ENCODE measurements at places on chromosomes 4 and X.
A peak's percentile ranks its signal among the peaks of the same experiment; 100 is the strongest.

- DNase-seq, result no peak
Observed at GRCh38 chr4:156137679-156138473, 184.2 kb upstream of the CTSO start.

DNA sequence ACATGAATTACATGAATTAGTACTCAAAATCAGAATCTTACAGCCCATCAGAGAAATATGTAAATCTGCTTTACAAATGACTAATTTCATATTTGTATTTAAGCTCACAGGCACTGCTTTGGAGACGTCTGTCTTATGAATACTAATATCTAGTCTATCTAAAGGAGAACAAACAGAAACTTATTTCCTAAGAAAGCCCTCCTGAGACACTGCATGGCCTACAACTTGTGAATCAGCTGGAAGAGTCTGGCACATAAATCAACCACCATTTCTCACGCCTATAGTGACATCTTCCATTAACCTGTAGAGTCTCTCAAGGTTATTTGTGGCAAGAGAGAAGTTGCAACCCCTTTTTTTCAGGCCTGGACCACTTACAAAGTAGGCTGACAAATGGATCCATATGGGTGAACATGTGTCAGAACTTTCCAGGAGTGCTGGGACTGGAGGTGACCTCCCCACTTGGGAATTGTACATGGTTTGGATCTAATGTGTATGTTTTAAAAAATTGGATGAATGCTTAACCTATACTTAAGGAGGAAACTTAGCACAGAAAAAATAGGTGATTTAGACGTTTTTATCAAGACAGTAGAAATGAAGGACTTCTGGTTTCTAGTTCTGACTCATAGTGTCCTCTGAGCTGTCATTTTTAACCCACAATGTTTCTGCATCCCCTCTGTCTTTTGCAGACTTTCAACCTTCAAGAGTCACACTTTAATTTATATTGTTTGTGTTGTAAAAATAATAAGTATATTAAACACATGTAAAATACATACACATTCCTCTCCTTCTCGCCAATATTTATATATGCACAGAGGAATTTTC lies 83.2 kb upstream of the ARHGAP24 start:
- DNase-seq, result peak; percentile 29

DNA sequence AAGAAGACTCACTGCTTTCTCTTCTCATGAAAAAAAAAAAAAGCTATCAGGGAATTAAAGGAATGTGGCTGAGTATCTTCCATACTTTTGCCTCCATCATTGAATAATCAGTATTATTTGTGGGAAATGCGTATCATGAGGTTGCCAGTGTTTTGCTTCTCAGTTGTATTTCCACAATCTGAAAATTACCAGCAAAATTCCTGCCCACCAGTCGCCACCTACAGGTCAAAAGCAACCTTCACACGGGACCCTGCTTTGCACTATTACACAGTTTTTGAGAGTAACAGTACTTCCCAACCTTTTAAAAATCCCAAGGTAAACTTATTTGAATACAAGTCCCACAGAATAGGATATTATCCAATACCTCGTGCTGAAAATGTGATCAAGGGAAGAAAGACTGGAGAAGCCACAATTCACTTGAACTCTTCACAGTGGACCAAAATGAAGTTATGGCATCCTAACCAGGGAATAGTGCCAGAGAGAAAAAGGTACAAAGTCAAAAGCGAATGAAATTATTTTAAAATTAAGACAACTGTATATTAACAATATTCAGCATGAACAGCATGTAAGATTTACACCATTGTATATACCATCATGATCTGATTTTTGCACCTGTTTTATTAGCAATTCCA lies 30.4 kb downstream of the PGRMC1 start:
- peak; percentile 19 for DNase-seq

GRCh38 chr4:20124317-20125026 lies 127.2 kb upstream of the SLIT2 start:
- DNase-seq, result no peak

DNA sequence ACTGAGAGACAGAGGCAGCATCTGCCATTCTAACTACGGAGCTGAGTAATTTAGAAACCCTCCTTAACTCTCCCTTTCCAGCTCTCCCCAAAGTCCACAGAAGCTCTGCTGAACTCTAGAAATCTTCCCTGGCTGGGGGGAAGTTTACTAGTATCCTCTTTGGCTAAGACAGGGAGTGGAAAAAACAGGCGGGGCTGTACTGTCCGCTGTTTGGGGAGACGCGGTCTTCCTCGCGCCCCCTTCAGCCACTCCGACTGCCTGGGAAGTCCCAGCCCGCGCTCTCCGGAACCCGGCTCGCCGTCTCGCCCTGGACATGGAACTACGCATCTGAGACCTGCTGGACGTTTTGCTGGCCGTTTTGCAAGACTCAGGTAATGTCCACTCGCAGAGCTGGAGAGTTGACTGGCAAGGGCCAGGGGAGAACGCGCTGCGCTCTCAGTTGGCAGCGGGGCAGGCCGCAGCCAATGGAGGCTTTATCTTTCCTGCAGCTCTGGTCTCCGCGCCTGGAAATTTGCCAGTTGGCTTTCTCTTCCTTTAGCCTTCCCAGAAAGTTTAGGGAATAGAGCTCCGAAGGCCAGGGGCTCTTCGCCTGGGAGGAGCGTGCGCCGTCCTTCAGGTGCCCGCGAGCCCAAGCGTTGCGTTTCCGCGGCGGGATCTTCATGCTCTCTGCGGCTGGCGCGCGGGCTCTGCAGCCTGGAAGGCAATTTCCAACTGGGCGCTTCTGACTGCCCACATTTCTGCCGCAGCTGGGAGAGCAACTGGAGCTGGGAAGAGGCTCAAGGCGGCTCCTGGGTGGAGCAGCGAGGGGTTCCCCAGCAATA lies 892 bp downstream of the IL1RAPL2 start:
- DNase-seq, result no peak

DNA sequence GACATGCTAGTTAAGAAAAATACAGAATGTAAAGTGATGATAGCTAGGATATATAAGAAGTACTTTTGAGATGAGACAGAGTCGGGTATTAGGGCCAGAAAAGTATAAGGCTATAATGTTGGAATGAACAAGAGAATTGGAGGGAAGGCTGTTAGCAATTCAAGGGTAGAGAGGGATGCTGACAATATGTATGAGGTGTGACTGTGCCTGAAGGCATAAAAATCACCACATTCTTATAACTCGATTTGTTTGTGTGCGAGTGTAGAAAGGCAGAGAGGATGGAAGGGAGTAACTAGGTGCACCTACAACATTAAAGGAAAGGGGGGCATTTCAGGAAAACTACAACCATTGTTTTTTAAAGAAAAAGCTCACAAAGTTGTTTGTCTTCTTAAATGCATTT lies 86.0 kb downstream of the FAT4 start:
- no peak for DNase-seq

DNA sequence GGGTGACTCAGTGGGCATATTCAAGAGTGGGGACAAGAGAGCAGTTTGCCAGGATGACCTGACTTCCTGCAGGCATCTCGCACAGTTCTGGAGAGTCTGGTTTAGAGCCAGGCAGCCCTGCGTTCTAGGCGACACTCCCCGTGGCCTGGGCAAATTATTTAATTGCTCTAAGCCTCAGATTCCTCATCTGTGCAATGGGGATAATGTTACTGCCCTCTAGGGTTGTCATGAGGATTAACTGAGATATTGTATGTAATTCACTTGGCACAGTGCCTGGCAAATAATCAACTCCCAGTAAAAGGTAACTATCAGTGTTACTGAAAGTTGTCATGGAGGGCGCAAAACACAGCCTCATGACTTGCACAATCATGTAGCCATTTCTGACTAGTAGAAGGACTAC lies 48.8 kb upstream of the PITX2 start:
- no peak for DNase-seq

DNA sequence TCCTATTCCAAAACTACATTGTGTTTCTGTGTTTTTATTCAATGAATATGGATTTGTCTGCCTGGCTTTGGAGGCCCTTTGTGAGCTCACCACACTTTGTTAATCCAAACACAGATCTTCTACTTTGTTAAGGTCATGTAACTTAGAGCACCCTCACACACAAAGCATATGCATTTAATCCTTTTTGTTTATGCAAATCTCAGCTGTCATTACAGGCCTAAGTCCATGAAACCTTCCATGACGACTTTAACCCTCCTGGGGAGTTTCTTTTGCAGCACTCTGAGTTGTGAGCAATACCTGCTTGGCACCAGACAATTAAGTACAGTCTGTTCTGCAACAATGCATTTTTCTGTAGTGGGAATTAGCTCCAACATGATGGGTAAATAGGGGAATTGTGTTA lies 14.9 kb downstream of the CCSER1 start:
- DNase-seq, result no peak

- DNase-seq, result peak; percentile 10
Observed at GRCh38 chrX:18146954-18147353, 73.7 kb downstream of the BEND2 start.

DNA sequence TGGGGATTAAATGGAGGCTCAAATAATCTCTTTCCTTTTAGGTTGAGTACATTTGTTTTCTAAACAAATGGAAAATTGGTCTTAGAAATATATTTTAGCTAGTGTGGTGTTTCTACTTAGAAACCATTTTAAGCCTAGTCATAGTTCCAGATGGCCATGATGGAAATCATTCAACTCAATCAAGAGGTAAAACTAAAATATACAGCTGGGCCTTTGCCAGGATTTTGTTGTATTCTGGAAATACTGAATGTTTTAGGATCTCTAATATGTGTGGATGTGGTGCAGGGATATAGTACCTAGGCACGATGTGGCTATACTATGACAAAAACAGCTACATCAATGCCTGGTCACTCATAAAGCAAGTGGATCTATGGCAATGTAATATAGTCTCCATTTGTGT lies 146.0 kb upstream of the BANK1 start:
- DNase-seq, result no peak

DNA sequence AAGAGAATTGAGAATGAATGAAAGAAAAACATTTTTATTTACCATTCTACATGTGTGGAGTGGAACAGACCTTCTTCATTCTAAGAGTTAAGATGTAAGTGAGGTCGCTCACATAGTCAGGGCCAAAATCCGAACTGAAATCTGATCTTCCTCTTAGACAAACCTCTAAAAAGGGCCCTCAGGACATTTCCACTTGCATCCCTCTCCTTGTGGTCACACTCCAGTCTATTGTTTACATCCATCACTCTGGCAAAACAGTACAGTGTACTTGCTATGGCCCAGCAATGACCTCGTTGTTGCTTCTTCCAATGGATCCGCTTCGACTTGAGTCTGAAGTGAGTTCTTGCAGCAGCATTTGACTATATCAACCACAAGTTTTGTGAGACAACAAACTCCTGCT lies 54.2 kb downstream of the MOSPD2 start:
- DNase-seq, result no peak

GRCh38 chrX:140661643-140662042 lies 47.9 kb upstream of the LINC00632 start:
- DNase-seq, result no peak

- no peak for DNase-seq
Observed at GRCh38 chr4:38572793-38573192, 91.2 kb upstream of the KLF3 start.

DNA sequence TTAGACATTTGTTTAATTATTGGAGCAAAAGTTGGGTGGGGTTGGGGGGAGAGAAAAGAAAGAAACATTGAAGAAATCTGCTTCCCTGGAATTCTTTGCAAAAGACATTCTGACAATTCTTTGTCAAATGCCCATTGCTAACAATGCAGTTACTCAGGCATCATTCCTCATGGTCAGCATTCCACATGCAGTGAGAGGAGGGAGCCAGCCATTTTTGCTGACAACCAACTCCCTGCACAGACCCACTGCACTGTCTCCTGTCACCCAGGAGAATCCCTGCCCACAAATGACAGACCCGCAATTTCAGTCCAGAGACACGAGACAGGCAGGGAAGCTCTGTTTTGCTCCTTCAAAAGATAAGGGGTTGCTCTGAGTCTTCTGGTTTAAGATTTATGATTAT lies 985.1 kb upstream of the SLIT2 start:
- DNase-seq, result no peak

Data from fibroblast of mammary gland (primary cell).